ENCODE measurements at places on chromosomes 7 and 10.
A peak's percentile ranks its signal among the peaks of the same experiment; 100 is the strongest.

DNA sequence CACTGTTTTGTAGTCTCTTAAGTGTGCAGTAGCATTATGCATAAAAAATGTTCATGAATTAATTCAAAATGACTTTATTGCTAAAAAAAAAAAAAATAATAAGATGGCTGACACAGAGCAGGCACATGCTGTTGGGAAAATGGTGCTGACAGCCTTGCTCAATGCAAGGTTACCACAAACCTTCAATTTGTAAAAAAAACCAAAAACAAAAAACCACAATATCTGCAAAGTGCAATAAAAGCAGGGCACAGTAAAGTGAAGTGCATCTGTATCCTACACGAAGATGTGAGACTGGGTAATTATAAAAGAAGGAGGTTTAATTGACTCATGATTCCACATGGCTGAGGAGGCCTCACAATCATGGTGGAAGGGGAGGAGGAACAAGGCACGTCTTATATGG, 185.8 kb downstream of the USP6NL start:
- no peak for DNase-seq

DNA sequence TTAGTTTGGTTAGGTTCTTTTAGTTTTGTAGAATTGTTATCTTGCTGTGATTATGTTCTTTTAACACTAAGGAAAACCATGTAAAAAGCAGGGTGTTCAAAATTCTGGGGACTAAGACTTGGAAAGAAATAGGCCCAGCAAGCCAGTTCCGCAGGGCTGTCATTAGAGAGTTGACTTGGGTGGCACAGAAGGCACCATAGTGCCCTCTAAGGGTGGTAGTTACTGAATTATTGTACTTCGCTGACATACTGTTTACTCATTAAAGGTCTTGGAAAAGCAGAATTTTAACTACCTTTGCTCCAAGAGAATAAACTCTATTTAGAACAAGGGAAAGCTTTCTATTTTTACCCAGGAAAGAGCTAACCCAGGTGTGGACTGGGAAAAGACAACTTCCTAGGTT, 86.5 kb downstream of the OTUD1 start:
- no peak for DNase-seq

- DNase-seq: no peak
Measured at GRCh38 chr10:77545585-77545984, 92.0 kb downstream of the KCNMA1 start.

DNA sequence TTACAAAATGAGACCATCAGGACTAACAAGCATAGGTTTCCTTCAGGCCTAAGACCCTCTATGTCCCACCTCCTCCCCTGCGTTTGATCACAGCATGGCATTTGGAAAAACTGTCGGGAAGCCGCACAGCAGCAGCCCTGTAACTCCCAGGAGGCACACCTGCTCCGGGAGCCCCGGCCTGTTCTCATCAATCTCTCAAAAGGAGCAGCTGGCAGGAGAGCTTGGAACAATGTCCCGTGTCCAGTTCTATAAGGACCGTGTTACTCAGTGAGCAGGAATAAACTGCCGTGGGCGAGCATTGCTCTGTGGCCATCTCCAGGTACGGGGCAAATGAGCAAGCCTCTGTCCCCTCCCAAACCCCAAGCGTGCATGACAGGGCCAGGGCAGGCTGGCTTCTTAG, 236.9 kb downstream of the SFMBT2 start:
- no peak for DNase-seq

GRCh38 chr7:37052705-37053104, 328.4 kb upstream of the AOAH start:
- no peak for DNase-seq

DNA sequence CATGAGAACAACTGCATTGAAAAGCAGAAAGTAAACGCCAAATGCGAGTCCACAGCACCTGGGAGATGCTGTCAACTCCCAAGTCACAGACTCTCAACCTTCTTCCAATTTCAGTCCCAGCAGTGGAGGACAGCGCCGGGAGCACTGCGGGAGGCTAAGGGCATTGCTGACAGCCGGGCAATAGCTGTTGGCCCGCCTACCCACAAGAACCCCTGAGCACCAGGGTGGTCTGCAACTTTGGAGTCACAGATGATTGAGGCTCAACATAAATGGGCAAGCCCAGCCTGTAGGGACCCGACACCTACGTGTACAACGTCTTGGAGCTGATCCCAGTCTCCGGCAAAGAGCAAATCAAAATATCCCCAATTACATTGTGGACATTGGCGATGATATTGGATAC, 262.9 kb downstream of the TCERG1L start:
- DNase-seq: no peak

GRCh38 chr7:96228760-96229159, 93.1 kb downstream of the SLC25A13 start:
- DNase-seq: no peak

DNA sequence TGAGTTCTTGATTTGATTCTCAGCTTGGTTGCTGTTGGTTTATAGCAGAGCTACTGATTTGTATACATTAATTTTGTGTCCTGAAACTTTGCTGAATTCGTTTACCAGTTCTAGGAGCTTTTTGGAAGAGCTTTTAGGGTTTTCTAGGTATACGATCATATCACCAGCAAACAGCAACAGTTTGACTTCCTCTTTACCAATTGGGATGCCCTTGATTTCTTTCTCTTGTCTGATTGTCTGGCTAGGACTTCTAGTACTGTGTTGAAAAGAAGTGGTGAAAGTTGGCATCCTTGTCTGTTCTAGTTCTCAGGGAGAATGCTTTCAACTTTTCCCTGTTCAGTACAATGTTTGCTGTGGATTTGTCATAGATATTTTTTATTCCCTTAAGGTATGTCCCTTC, 86.2 kb downstream of the PLXDC2 start:
- DNase-seq: no peak

DNA sequence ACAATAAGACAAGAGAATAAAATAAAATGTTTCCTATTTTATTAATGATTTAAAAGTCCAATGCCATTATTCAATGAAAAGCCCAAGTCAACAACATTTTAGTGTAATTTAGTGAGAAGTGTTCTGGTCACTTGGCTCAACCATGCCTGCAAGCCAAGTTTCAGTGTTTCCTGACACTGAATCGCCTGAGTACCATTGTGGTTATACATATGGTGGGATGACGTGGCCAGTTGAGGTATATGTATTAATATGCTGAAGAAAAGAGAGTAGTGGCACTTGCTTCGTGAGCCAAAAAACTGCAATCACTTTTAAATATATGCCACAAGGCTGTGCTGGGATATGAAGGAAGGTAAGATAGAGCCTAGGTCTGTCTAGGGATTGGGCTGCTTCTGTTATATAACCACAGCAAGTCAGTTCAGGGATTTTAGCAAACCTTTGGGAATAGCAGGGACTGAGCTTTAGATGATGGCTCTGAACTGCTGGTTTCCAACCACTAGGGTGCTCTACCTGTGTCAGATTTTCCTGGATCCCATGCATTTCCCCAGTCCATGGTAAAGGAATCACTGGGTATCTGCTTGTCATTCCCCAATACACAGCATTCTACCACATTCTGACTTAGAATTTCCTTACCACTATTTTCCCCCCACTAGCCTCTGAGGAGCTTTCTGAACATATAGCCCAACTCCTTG, 214.0 kb upstream of the PRPS1L1 start:
- DNase-seq: no peak

DNA sequence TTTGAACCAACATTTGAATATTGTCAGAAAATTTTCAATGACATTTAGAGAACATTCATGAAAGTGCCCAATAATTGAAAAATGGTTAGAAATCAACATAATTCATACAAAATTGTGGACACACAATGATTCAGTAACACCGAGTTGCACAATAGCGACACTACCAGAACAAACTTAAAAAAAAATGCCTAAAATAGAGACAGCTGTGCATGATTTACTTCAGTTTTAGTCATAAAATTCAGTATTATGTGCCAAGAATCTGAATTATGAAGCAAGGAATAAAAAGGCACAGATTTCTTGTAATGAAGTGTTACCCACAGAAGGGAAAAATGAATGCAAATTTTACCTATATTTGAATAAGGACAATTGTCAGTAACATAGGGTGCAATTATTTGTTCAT, 396.0 kb downstream of the SEMA3D start:
- DNase-seq: no peak

DNA sequence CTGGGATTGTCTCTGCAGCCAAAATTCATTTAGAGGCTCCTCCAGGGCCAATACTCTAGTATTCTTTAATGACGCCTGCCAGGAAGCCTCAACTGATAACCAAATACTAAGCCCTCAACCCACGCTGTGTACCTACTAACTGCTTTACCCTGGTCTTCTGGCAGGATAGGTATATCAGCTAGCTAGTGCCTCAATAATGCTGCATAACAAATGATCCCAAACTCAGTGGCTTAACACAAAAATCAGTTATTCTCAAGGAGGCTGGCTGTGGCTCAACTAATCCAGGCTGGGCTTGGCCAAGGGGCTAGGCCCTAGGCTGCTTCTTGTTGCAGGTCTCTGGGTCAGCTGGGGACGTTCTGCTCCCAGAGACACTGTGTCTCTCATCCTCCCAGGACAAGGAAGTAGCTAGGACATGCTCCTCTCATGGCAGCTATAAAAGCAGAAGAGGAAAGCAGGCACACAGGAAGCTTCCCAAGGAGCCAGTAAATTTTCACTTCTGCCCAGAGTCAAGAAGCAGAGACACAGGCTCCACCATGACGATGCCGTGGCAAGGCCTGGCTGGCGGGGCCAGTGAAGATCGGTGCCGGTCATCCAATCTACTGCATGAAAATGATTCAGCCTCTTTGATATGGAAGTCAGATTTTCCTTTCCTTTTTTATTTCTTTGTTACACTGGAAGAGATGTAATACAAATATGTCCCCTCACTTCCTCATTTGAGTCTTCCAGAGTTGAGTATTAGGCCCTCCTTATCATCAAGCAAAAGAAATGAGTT, 28.6 kb upstream of the COL13A1 start:
- DNase-seq: no peak

- DNase-seq: no peak
Measured at GRCh38 chr10:72323771-72324191, 30.9 kb downstream of the DNAJB12 start.

DNA sequence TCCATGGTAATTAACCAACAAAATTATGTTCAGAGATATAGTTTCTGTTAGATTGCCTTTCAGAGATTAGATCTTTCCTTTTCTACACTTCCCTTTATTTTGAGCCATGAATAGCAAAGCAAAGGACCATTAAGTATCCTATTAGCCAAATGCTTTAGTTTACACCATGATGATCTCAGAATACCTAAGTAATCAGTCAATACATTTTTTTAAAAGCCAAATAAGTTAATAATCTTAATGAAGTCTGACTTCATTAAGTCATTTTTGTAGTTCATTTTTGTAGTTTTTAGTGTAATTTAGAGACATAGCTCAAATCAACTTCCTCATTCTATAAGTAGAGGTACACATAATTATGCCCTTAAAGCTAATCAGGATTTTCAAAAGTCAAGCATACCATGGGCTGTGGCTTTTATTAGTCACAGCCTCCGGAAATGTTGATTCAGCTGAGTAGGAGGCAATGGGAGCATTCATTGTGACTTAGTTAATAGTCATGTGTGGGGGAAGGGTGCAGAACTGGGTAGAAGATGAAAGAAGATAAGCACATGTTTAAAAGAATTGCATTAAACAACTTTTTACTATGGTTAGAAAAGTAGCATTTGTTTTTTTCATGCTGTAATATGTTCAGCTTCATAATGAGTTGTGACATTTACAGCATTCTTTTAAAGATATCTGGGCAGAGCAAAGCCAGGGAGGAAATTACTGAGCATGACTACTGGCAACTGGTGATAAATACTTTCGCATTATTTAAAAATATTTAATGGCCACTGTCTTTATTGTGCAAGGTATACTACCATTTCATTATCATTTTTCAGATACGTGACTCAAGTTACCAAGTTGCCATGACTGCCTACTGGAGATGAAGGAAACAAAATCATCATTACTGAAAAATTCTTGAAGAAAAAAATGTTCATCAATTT, 57.3 kb upstream of the CCDC71L start:
- no peak for DNase-seq

DNA sequence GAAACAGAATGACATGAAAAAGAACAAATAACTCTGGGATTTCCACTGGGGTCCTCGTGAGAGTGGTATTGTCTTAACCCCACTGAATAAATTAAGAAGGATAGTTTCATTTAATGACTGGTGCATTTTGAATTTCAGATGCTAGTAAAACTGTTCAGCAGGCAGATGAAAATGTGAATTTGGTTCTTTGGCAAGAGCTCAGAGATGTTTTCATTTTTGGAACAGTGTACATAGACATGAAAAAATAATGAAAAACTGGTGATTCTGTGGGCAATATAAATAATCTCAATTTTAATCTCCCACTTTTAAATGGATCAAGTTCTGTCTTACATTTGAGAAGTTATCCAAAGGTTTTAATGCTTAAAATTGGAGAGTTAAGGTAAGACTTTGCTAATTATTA, 84.1 kb downstream of the TRIL start:
- DNase-seq: no peak

DNA sequence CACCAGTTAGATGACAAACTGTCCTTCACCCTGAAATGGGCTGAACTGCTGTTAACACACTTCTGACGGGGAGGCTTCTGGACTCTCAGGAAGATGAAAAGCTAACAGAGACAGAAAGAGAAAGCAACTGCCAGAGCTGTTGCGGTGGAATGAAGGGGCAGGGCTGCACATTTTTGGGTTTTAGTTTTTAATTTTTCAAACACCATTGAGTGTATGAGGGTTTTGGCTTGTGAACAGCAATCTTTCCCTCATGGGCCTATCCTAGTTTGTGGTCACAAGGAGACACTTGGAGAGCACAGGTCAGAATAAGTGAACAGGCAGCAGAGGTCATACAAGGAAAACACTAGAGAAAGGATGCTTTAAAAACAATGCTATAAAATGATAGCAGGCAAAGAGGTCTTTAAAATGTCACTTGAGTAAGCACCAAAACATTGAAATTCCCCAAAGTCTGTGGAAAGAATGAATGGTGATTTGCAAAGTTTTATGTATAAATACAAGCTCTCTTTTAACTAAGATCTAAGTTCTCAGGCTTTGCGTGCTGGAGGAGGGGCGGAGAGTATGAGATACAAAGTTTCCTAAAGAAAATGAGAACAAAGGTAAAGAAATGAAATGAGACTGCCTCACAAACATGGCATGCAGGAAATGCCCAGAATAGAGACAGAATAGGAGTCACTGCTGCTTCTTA, 101.4 kb upstream of the GLI3 start:
- no peak for DNase-seq

DNA sequence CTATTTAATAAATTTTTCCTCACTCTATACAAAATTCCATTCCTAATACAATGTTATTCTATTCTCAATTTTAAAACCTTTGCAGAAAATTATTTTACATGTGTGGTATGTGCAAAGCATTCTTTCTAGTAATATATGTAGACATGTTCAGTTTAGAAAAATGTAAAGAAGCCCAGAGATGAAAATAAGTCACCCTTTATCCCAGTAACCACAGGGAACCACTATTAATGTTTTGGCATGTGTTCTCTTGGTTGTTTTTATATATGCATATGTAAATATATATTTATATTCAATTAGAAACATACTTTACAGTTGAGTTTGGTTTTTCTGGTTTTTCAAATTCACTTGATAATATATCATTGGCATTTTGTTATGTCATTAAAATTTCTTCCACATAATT, 14.8 kb upstream of the GLCCI1 start:
- DNase-seq: no peak

- DNase-seq: no peak
Measured at GRCh38 chr7:121521711-121522400, 125.7 kb upstream of the FAM3C start.

- peak; percentile 81 for DNase-seq
Measured at GRCh38 chr7:26515314-26515842, 223.7 kb downstream of the SNX10 start.
